ENCODE measurements at places on chromosomes 6 and 20.

- H3K27ac ChIP-seq = no peak overlapping the region
- H3K27me3 ChIP-seq = no peaks in the 10 kb centered on the region
- no peak for DNase-seq
- no peaks in the 10 kb centered on the region for H3K4me1 ChIP-seq
- no peak overlapping the region for H3K4me3 ChIP-seq
- H3K36me3 ChIP-seq = peaks cover 12% of the 10 kb centered on the region
Measured at GRCh38 chr6:121142093-121142492, 192.2 kb downstream of the TBC1D32 start.

DNA sequence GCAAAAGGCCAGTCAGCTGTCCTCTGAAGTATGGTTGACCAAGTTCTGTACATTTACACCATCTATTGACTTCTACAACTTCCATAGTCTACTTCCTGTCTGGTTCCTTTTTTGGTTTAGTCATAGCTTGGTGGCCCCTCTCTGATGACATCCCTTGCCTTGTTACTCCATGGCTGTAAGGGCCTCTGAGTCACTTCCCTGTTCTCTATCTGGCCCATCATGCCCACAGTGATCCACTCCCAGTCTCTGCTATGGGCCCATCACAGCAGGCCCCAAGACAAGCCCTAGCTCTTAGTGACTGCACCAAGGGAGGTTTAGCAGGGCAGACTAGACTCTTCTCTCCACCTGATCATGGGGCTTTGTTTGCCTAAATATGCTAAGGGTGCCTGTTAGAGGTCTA is 441.6 kb downstream of the HACE1 start:
- no peak overlapping the region for H3K4me3 ChIP-seq
- no peak overlapping the region for H3K27ac ChIP-seq
- no peak for DNase-seq
- no peaks in the 10 kb centered on the region for H3K36me3 ChIP-seq
- peaks cover 3% of the 10 kb centered on the region for H3K4me1 ChIP-seq

DNA sequence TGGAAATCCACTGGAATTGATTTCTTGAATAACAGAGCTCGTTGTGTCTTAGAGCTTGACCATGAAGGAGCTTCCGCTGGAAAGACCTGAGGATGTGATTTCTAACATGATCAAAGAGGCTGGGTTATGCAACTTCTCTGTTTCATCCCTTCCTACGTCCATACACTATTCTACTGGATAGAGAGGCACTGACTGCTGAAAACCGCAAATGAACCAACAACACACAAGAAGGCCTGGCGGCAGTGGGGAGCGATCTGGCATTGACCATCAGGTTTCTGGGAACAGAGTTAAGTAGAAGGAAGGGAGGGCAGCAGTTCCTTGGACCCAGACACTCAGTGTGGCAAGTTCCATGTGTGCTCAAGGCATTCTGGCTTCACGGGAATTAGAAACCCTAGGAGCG is 13.3 kb downstream of the LRRN4 start:
- H3K4me3 ChIP-seq = no peak overlapping the region
- no peak overlapping the region for H3K27ac ChIP-seq
- H3K27me3 ChIP-seq = no peaks in the 10 kb centered on the region
- no peak for DNase-seq
- peaks cover 27% of the 10 kb centered on the region for H3K36me3 ChIP-seq

DNA sequence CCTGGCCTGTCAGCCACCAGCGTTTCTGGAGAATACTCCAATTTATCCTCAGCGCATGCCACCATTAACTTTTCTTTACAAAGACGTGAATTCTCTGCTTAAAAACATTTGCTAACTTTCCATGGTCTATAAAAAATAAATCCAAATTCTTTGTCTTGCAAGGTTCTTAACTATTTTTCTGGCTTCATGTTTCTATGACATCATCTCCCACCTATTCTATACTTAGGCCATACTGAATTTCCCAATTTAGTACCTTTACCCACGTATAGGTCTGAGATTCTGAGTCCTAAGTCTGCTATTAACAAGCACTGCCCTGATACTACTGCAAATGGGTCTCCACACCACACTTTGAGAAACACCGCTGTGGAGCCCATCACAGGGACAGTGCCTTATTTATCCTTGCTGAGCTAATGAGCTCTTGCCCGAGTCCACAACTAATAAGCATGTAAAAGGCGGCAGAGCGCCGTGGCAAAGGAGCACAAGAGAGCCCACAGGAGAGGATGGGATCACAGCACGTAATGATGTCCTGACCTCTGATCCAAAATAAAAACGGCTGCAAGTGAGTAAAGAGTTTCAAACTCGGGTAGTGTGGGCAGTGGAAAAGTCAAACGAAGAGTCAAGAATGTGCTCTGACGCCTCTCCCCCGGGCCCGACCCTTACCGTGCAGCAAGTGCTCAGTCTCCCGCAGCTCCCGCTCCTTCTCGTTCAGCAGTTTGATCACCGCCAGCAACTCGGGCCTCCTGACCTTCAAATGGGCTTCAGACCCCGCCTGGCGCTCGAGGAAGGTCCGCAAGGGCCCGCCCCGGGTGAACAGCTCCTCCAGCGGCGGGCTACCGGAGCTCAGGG is 519 bp downstream of the MTRF1L start:
- no peaks in the 10 kb centered on the region for H3K27me3 ChIP-seq
- H3K4me3 ChIP-seq = peak overlapping the region; percentile 98
- H3K4me1 ChIP-seq = peaks cover 17% of the 10 kb centered on the region
- DNase-seq = no peak
- peaks cover 4% of the 10 kb centered on the region for H3K36me3 ChIP-seq

GRCh38 chr20:50848341-50848808 is 53.5 kb downstream of the BCAS4 start:
- no peak overlapping the region for H3K4me3 ChIP-seq
- no peaks in the 10 kb centered on the region for H3K4me1 ChIP-seq
- no peak overlapping the region for H3K27ac ChIP-seq
- H3K27me3 ChIP-seq = peaks cover 6% of the 10 kb centered on the region
- DNase-seq = no peak

DNA sequence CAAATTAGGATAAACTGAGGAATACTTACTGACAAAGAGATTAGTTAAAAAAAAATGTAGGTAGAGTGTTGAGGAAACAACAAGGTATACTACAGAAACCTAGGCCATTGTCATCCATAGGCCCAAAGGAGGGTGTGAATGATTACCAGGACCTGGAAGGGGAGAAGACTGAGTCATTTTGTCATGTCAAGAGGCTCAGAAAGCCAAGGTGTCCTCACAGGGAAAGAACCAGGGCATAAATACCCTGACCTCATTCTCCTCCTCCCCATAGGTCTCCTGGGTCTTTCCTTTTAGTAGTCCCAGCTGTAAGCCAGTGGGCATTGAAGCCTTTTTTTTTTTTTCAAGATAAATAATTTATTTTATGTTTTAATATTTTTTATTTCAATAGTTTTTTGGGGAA is 582.1 kb upstream of the JAG1 start:
- no peak overlapping the region for H3K4me3 ChIP-seq
- no peak overlapping the region for H3K27ac ChIP-seq
- H3K4me1 ChIP-seq = peaks cover 11% of the 10 kb centered on the region
- no peaks in the 10 kb centered on the region for H3K27me3 ChIP-seq
- H3K36me3 ChIP-seq = peaks cover 15% of the 10 kb centered on the region
- DNase-seq = no peak

- H3K27me3 ChIP-seq = no peaks in the 10 kb centered on the region
- H3K27ac ChIP-seq = no peak overlapping the region
- no peak for DNase-seq
- no peaks in the 10 kb centered on the region for H3K36me3 ChIP-seq
Measured at GRCh38 chr6:139418481-139419132, 44.2 kb upstream of the CITED2 start.

GRCh38 chr6:352896-353470 is 38.6 kb upstream of the IRF4 start:
- H3K27me3 ChIP-seq = no peaks in the 10 kb centered on the region
- H3K36me3 ChIP-seq = peaks cover 17% of the 10 kb centered on the region
- H3K27ac ChIP-seq = no peak overlapping the region
- H3K4me1 ChIP-seq = no peaks in the 10 kb centered on the region
- no peak overlapping the region for H3K4me3 ChIP-seq

DNA sequence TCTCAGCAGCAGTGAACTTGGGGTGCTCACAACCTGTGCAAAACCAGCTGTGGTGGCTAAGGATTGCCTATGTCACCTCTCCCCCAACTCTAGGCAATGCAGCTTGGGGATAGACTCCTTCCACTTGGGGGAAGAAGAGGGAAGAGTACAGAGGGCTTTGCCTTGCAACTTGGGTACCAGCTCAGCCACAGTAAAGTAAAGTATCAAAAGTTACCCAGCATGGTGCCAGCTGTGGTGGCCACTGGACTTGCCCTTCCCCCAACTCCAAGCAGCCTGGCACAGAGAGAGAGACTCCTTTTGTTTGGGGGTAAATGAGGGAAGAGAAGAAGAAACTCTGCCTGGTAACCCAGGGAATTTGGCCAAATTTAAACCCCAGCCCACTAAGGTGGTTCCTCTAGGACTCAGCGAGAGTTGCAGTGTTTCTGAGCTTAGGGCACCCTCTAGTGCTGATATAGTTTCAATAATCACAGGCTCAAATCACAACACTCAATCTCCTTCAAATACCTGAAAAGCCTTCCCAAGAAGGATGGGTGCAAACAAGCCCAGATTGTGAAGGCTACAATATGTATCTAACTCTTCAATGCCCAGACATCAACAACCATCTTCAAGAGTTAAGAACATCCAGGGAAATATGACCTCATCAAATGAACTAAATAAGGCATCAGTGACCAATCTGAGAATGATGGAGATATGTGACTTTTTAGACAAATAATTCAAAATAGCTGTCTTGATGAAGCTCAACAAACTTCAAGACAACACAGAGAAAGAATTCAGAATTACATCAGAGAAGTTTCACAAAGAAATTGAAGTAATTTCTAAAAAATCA is 7.6 kb upstream of the DEFB129 start:
- no peak overlapping the region for H3K27ac ChIP-seq
- H3K4me1 ChIP-seq = no peaks in the 10 kb centered on the region
- no peak overlapping the region for H3K4me3 ChIP-seq

DNA sequence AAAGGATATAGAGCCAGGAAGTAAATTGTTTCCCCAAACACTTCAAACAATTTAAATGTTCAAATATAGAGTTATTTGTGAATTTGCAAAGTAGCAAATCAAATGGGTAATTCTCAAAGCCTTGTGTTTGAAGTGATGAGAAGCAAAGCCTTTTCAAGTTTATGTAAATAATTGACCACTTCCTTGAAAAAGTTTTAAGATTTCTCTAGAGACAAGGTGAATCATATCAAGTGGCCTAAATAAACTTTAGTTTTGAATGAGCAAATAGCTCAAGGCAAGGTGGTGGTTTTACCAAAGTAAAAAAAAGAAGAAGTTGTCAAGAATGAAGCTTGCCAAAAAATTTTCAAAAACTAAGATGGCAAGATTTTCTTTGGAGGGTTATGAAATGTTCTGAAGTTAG is 42.6 kb upstream of the IFNGR1 start:
- H3K27me3 ChIP-seq = peaks cover 13% of the 10 kb centered on the region
- H3K36me3 ChIP-seq = no peaks in the 10 kb centered on the region
- no peak for DNase-seq

- peaks cover 13% of the 10 kb centered on the region for H3K4me1 ChIP-seq
- H3K27ac ChIP-seq = no peak overlapping the region
- no peaks in the 10 kb centered on the region for H3K27me3 ChIP-seq
- H3K36me3 ChIP-seq = peaks cover 40% of the 10 kb centered on the region
- no peak for DNase-seq
- no peak overlapping the region for H3K4me3 ChIP-seq
Measured at GRCh38 chr6:25481267-25481666, 170.7 kb upstream of the SCGN start.

- H3K4me1 ChIP-seq = peaks cover 8% of the 10 kb centered on the region
- no peak overlapping the region for H3K27ac ChIP-seq
- no peaks in the 10 kb centered on the region for H3K36me3 ChIP-seq
Measured at GRCh38 chr6:44480097-44480541, 92.6 kb downstream of the CDC5L start.

- no peaks in the 10 kb centered on the region for H3K27me3 ChIP-seq
- DNase-seq = no peak
- no peak overlapping the region for H3K4me3 ChIP-seq
- peak overlapping the region; percentile 17 for H3K27ac ChIP-seq
- peaks cover 38% of the 10 kb centered on the region for H3K36me3 ChIP-seq
- peaks cover 12% of the 10 kb centered on the region for H3K4me1 ChIP-seq
Measured at GRCh38 chr6:89787660-89788328, 31.8 kb downstream of the MDN1 start.

DNA sequence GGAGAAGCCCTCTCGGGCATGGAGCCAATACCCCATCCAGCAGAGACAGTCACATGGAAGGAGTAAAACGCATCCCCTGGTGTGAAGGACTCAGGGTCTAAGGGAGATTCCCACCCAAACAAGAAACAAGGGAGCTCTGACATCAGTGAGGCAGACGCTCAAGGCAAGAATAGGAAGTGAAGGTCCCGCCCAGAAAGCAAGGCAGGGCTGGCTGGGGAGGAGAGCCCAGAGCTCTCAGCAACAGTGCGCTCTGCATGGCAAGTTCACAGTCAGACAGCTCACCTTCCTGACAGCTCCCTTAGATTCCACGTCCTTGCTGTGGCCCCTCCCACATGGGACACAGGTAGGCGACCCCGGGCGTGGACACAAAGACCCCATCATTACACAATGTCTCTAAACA is 85.6 kb downstream of the TTLL2 start:
- H3K27me3 ChIP-seq = peaks cover 9% of the 10 kb centered on the region
- H3K27ac ChIP-seq = no peak overlapping the region
- peaks cover 20% of the 10 kb centered on the region for H3K4me1 ChIP-seq
- no peaks in the 10 kb centered on the region for H3K36me3 ChIP-seq
- H3K4me3 ChIP-seq = no peak overlapping the region

GRCh38 chr6:142947714-142948480 is 2.9 kb upstream of the HIVEP2 start:
- peak overlapping the region; percentile 96 for H3K27ac ChIP-seq
- no peak for DNase-seq
- peaks cover 6% of the 10 kb centered on the region for H3K27me3 ChIP-seq
- no peaks in the 10 kb centered on the region for H3K36me3 ChIP-seq
- H3K4me3 ChIP-seq = peak overlapping the region; percentile 76

- H3K4me3 ChIP-seq = no peak overlapping the region
- H3K27ac ChIP-seq = no peak overlapping the region
- DNase-seq = no peak
- H3K36me3 ChIP-seq = no peaks in the 10 kb centered on the region
Measured at GRCh38 chr6:85364344-85364743, 85.5 kb upstream of the NT5E start.

- H3K4me3 ChIP-seq = no peak overlapping the region
- peaks cover 13% of the 10 kb centered on the region for H3K4me1 ChIP-seq
- no peaks in the 10 kb centered on the region for H3K27me3 ChIP-seq
- no peak for DNase-seq
- H3K36me3 ChIP-seq = peaks cover 1% of the 10 kb centered on the region
Measured at GRCh38 chr20:32501709-32502108, 83.4 kb downstream of the NOL4L start.

- H3K4me1 ChIP-seq = no peaks in the 10 kb centered on the region
- no peak overlapping the region for H3K4me3 ChIP-seq
- no peak for DNase-seq
- H3K36me3 ChIP-seq = no peaks in the 10 kb centered on the region
- no peak overlapping the region for H3K27ac ChIP-seq
Measured at GRCh38 chr6:105449756-105450390, 47.0 kb upstream of the PREP start.

- DNase-seq = no peak
- H3K36me3 ChIP-seq = no peaks in the 10 kb centered on the region
- no peak overlapping the region for H3K4me3 ChIP-seq
- H3K4me1 ChIP-seq = no peaks in the 10 kb centered on the region
Measured at GRCh38 chr20:14259689-14260088, 77.7 kb downstream of the FLRT3 start.

All from progenitor cell of endocrine pancreas (in vitro differentiated cells).